IMR-90 (cell line): ENCODE measurements at places on chromosomes 3 and 15. TPM values are rescaled to one million over a fixed set of nuclear protein-coding genes. Genes with fewer than 3 reads are reported as not detected.

PLCH1 gene
- total RNA-seq: not detected in 2 replicates

CELF6 gene
- not detected in 2 replicates for total RNA-seq

LDHAL6B gene
- total RNA-seq: not detected in 2 replicates

SMCO1 gene
- not detected in 2 replicates for total RNA-seq

TNK2 gene
- total RNA-seq: 2.2 TPM in 2 replicates

LPCAT4 gene
- total RNA-seq: 3.8 and 3.9 TPM in 2 replicates

GRCh38 chr3:131147534-131147933 lies 120.9 kb downstream of the NEK11 start:
- DNase-seq: no peak

DNA sequence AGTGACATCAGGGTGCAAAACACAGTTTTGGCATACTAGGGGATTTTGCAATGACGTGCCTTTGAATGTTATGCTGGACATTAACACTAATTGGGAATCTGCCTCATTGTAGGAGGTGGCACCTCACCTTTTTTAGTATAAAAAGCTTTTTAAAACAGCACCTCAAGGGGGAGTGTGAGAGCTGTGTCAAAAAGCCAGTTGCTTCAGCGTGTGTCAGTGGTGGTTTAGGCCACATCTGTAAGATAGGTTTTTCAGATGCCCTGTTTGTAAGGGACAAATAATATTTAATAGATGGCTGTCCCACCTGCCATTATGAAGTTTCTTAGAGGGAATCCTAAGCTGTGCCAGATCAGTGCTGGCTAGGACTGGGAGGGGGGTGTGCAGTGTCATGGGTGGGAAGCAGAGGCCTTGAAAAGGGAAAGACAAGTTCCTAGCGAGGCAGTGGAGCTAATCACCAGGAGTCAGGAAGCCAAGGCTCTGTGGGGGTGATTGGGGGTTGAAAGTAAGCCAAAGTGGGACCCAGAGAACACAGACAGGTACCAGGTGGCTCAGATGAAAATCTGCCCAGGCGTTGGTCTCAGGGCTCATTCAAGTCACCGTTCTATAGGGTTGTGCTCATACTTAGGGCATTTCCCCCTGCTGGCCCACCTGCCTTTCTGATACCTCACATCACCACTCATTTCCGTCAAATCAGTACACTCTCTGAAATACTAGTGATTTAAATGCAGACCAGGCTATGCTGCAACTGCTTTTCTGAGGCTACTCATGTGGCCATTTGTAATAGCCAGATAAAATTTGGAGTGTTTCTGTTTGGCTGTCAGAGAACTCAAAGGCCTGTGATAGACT lies 120.5 kb downstream of the BBX start:
- DNase-seq: no peak

GRCh38 chr3:103894162-103894822 lies 1459.5 kb downstream of the ZPLD1 start:
- DNase-seq: no peak

DNA sequence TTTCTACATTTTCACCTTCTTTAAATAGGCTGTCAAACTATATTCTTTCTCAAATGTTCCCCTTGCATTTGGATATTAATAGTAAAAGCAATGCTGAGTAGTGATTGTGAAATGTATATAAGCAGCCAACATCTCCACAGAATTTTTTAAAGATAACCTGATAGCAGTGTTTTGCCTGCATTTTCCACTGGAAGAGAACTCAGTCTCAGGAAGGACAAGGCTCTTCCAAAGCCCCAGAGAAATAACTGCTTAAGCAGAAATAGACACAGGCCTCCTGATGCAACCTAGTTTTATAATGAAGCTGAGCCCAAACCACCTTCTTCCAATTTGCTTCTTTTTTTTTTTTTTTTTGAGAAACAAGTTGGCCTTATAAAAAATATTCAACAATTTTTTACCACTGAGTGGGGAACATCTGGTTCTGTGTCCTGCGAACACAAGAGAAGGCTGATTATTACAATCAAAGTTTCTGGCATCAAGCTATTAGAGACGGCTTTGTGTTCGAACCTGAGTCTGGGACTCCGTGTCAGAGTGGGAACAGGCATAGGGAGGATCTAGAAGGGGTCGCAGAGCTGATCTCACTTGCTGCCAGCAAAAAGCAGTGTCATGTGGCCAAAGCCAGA lies 332.5 kb upstream of the TBL1XR1 start:
- peak; percentile 58 for DNase-seq

DNA sequence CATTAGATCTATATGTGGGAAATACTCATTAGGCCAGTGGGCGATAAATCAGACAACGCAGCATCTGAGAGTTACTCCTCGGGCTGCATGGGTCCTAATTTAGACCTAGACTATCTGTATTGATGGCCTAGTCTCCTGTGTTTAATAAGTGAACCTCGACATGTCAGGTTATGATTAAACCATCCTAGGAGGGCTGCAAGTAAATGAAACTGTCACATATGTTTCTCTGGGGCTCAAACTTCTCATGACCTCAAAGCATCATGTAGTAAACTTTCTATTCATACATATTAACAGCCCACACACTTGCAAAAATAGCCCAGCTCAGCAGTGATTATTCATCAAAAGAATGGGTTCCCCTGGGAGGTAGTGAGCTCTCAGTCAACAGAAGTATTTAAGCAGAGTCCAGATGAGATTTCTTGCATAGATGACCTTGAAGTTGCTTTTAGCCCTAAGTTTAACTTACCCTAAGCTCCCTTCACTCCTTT lies 51.6 kb downstream of the RAB11A start:
- no peak for DNase-seq
